Gastroesophageal sphincter (tissue), 4 donors: ENCODE measurements at places on chromosomes 6 and 20.
A peak's percentile ranks its signal among the peaks of the same experiment; 100 is the strongest.

DNA sequence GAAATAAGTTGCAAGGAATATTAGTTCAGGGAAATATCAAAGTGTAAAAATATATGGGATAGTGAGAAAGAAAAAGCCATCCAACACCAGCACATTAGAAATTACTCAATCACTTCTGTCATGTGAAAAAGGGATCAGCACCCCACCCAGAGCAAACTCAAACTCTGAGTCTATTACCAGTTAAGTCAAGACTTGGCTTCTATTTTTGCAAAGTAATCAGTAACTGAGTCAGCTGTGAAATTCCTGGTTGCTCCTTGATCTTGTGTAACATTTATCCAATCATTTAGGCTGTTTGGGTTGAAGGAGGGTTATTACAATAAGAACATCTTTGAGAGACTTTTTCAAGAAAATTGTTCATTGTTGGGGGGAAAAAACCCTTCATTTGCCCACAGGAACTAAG, 51.2 kb downstream of the SLC22A23 start:
- ATAC-seq = peak; percentile 86

- no peak for ATAC-seq
Observed at GRCh38 chr6:139941826-139942225, 567.4 kb upstream of the CITED2 start.

DNA sequence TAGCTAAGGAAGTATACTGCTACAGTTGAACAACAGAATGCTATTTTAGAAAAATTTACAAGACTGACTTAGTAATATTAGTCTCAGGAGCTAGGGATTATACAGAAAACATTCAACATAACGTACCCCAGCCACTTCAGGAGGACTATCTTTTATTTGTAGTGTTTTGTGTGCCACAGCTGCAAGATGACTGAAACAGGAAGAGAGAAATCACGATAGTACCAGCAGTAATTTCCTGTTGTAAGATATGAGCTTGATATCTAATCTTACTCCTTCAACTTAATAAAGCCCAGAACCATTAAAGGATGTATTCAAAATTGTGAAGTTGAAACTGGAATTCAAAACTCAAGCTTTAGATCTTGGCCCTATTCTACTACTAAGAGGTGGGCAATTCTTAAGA, 42.1 kb downstream of the SLC35A1 start:
- ATAC-seq = no peak

DNA sequence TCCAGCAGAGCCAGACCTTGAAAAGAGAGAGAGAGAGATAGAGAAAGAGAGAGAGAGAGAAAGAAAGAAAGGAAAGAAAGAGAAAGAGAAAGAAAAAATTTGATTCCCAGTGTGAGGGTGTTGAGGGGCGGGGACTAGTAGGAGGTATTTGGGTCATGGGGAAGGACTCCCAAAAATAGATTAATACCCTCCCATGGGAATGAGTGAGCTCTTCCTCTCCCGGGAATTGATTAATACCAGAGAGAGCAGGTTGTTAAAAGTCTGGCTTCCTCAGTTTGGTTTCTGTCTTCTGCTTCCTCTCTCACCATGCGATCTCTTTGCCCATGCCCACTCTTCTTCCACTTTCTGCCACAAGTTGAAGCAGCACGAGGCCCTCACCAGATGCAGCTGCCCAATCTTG, 28.8 kb upstream of the CFAP206 start:
- ATAC-seq = no peak

DNA sequence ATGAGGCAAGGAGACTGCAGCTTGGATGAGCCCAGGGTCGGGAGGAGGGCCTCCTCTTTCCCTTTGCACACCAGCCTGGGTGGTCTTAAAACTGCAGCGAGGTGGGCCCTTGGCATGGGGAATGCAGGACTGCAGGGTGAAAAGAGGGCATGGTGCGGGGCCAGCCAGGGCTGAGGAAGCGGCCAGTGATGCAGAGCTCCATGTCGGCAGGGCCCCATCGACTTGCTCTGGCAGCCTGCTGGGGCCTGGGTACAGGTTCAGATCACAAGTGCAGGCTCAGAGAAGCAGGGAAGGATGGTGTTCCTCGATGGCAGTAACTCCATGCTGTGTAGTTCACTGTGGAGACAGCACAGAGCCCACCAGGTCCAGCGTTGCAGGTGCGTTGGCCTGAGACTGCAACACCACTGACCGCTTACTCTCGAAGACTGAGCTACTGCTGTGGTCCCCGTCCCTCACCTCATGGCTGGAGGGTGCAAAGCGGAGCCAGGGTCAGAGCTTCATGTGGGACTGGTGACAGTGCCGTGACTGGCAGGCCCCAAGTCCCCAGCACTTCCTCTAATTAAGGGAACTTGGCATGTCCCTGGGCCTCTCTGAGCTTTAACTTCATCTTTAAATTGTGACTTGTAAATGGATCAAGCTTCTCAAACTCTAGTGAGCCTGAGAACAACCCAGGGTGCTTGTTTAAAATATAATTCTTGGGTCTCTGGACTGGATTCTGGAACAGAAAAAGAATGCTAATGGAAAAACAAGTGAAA, 223.2 kb downstream of the SYNDIG1 start:
- no peak for ATAC-seq

DNA sequence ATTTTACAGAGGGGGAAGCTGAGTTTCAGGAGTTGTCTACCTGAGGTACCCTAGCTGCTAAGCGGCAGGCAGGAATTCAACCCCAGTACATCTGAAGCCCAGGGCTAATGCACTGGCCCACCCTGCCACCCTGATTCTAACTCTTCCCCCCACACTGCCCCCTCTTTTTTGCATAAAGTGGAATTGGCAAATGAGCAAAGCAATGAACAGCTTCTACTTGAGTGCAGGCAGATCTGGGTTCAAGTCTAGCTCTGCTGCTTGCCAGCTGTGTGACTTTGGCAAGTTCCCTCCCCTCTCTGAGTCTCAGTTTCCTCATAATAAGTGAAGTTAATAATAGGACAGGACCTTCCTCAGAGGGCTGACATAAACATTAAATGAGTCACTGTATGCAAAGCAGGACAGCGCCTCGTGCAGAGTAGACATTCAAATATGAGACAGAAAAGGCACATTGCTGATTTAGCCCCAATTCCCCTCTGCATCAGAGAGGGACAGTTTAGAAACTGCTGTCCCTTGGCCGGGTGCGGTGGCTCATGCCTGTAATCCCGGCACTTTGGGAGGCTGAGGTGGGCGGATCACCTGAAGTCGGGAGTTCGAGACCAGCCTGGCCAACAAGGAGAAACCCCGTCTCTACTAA, 4.7 kb downstream of the ADA start:
- no peak for ATAC-seq

GRCh38 chr6:63649847-63650265, 14.3 kb downstream of the PHF3 start:
- ATAC-seq = no peak

- ATAC-seq = no peak
Observed at GRCh38 chr6:97626671-97627441, 343.8 kb upstream of the MMS22L start.

DNA sequence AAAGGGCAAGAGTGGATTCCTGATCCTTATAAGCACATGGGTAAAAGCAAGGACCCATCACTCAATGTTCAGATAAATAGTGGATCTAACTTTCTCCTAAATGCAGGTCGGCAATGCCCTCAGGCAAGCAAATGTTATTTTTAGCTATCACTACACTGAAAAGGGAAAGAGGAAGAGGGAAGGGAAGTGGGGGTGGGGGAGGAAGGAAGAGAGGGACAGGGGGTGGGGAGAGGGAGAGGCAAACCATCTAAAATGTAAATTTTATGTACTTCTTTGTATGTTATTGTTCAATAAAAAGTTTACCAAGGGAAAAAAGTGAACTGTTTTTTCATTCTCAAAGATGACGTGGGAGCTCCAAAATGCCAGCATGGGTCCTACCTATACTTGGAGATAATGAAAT, 44.2 kb downstream of the CHD6 start:
- ATAC-seq = no peak

GRCh38 chr20:51930775-51931174, 128.5 kb upstream of the SALL4 start:
- no peak for ATAC-seq

DNA sequence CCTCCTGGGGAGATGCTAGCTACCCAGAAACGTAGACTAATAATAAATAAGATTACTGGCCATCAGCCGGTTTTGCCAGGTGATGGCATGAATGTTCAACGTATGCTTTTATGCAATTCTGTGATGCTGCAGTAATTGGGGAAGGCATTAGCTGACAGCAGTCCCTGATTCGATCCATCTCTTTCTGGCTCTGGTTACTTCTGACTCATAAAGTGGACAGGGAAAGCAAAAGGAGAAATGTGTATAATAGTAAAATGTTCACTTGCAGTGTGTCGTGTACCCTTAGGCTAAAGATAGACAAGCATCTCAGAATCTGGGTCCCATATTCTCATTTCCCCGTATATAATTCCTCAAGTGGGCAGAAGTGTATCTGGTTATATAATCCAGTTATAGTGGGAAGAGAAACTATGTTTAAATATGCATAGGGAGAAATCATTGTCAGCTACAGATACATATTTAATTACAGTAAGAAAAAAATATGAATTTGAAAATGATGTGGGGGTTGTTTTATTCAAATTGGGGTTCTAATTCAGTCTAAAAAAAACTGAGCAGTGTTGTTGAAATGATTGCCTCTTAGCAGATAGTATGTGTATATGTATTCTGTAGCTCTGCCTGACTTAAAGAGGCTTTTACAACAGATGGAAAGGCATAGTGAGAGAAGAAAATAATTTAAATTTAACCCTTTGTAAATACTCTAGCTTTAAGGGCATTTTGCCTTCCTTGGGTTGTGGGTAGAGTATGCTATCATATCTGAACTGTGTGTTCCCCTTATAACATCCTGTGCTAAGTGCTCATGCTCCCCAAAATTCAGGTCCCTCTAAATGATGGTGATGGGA, 40.6 kb downstream of the DOK5 start:
- ATAC-seq = no peak

DNA sequence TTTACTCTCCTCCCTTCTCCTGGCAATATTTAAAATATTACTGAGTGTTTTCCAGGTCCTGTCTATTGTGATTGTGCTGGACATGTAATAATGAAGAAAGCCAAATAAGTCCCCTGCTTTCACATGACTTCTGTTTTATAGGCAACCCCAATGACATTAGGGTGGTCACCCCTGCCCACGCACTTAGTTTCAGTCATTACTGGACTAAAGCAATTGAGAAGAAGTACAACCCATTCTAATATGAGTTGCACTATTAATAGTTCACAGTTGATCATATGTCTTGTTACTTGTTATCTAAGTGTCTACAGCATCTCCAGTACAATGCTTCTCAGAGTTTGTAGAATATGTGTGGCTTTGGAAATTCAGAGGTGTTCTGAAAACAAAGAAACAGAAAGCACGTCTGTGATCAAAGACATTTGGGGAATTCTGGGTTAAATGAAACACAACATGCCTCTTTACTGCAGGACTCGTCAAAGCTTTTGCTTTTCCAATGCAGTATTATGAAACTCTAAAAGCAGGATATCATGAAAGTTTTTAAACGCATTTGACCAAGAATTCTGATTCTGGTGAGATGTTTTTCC, 789.5 kb downstream of the DHX35 start:
- no peak for ATAC-seq

- ATAC-seq = no peak
Observed at GRCh38 chr6:144447472-144447871, 162.3 kb downstream of the UTRN start.

GRCh38 chr20:13581451-13581850, 57.3 kb downstream of the TASP1 start:
- ATAC-seq = no peak
